NCI-H2081 treated with DMSO at 0.1 percent for 48 hours (cell line): ENCODE measurements at places on chromosomes 11 and 22.

DNA sequence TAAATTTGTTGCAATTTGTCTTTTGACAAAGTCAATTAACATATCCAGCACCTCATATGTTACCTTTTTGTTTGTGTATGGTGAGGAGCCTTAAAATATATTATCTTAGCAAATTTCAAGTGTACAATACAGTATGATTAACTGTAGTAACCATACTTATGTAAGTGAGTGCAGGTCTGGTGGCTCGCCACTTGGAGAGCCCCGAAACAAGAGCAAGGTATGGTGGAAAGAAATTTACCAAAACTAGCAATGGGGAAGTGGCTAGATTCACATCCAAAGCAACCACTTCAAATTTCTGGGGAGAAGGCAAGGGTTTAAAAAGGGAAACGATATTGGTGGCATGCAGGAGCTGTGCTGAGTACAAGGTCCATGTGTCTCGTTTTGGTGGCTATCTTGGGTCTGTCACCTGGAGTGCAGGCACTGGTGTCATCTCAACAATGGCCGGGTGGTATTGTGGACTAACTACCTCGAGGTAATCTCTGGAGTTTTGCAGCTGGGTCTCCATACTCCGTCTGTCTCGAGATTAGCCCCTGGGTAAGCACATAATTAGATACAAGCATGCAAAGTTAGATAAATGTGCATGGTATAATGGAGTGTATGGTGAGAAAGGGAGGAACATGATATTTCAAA lies 8.2 kb upstream of the FNBP4 start:
- DNase-seq: no peak

- no peak for DNase-seq
Measured at GRCh38 chr11:133122256-133122655, 410.0 kb downstream of the OPCML start.

- DNase-seq: no peak
Measured at GRCh38 chr11:58773337-58773736, 41.6 kb upstream of the GLYAT start.

- DNase-seq: no peak
Measured at GRCh38 chr11:15800111-15800800, 556.1 kb downstream of the SOX6 start.

GRCh38 chr11:70076461-70076931 lies 1.6 kb upstream of the ANO1 start:
- DNase-seq: no peak

DNA sequence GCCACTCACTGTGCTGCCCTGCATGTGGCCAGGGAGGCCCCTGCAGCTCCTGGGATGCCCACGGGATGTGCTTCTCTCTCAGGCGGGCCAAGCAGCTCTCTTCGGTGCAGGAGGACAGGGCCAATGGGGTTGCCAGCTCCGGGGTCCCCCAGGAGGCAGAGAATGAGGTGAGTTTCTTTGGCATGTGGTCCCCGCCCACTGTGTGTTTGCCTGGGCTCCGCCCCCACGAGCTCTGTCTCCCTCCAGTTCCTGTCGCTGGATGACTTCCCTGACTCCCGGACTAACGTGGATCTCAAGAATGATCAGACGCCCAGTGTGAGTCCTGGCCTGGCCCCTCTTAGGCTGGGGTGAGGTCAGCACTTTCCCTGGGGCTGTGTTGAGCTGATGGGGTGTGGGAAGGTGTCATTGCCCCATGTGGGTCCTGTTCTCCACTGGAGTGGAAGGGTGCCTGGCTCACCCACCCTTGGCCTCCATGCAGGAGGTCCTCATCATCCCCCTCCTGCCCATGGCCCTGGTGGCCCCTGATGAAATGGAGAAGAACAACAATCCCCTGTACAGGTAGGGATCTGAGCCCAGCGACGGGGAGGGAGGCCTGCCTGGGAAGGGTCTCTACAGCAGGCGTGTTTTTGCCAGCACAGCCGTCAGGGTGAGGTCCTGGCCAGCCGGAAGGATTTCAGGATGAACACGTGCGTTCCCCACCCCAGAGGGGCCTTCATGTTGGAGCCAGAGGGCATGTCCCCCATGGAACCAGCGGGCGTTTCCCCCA lies 7.7 kb downstream of the SCO2 start:
- DNase-seq: no peak

DNA sequence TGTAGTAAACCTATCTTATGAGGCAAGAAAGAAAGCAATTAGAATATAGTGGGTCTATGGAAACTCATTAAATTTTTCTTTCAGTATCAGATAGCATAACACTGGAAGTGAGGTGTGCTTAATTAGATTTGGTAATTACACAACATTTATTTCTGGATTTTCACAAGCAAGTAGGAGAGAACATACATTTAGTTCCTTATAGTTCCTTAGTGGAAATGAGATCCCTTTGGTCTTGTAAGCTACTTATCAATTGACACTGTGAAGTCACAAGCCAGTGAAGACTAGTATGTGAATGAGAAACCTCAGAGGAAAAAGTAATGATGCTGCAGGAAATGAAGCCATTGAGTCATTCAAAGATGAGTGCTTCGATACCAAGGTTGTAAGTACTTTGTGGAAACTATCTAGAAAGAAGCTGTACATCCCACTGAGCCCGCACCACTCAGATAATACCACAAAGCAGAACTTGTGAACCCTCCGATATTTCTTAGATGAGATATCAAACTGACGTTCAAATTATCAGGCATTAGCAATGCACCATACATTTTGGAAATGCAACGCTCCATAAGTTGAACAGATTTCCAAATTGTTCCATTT lies 53.5 kb downstream of the ENTHD1 start:
- no peak for DNase-seq
